Stromal cell of bone marrow (primary cell): ENCODE measurements at places on chromosomes 6 and 20.
A peak's percentile ranks its signal among the peaks of the same experiment; 100 is the strongest.

- no peak for DNase-seq
These were observed 81.0 kb upstream of the FLRT3 start for GRCh38 chr20:14418376-14418775.

DNA sequence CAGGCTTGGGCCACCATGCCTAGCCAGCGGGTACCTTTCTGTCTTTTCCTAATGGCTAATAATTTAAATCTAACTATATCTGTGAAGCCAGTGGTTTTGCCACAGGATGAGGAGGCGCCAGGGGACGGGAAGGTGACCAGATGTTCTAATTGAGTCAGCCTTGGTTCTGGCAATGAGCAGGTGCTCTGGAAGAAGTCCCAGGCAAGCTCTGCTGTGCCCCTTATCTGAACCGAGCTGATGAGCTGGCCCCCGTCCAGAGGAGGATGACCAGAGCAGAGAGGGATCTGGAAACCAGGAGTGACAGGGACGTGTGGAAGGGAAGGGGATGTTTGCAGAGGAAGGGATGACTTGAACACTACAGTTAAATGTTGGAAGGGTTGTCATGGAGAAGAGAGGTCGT is 46.7 kb downstream of the SLC35D3 start:
- DNase-seq, result no peak

DNA sequence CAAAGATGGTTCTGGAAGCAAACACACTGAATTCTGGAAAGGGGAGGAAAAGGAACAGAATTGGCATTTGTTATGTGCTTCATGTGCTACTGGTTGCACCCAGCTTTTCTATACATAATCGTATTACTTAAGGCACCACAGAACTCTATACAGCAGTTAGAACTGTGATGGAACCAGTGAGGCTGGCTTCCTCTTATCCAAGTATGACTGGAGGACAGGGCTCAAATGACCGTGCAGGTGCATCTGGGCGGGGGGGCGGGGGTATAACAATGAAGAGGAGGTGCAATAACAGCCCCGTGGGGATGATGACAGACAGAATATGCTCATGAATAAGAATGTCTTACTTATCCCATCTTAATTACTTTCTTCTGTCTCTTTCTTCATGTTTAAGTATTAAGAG is 144.2 kb downstream of the BTBD9 start:
- DNase-seq, result no peak

DNA sequence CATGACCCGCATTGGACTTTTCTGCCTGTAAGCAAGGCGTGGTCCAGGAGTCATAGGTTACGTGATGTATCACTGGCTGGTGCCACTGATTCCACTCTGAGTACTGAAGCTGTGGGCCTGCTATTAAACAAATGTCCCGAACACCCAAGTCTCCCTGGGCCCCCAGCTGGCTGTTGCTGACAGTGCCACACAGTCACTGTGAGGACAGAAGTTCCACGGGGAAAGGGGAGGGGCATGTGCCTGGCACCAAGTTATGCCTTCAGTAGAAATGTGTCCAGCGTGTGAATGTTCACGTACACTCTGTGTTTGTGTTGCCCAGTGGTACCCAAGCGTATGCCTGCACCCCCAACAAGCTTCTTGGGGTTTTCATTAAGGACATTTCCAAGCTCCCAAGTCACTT is 171.4 kb upstream of the QKI start:
- no peak for DNase-seq

DNA sequence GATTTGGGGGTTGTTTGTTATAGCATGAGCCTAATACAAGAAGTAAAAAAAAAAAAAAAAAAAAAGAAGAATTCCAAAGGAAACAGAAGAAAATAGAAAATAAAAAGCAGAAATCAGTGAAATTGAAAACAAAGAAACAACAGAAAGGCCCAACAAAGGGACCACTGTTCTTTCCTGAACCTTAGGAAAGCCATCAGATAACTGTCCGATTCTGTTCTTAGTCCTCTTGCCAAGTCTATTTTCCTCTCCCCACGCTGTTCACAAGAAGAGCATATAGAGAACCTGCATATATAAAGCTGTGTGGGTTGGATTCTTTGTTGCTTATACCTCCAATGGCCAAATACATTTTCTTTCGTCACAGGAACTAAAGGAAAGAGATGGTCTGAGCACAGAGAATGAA is 38.0 kb upstream of the IPCEF1 start:
- DNase-seq, result no peak

GRCh38 chr20:56171087-56172012 is 77.2 kb upstream of the MC3R start:
- no peak for DNase-seq

- DNase-seq, result no peak
These were observed 71.1 kb downstream of the SLC24A3 start for GRCh38 chr20:19283490-19284025.

- peak; percentile 24 for DNase-seq
These were observed 42.3 kb downstream of the MOCS1 start for GRCh38 chr6:39891976-39892375.

- DNase-seq, result no peak
These were observed 58.8 kb downstream of the BMP6 start for GRCh38 chr6:7784706-7785105.

DNA sequence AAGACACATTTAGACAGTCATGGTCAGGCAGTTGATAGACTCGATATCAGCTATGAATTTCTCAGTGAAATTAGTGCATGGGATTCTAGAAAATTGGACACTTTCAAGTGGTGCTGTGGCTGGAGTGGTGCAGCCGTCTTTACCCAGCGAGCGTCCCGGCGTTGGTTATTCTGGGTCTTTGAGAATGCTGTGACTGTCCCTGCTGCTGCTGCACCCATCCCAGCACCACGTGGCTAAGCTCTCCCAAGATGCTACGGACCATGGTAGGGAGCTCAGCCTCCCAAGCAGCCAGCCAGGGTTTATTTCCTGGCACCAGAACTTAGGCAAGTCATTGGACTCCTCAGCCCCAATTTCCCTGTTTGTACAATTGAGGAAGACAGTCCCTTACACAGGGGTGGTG is 147.2 kb upstream of the RPS6KA2 start:
- DNase-seq, result no peak

- DNase-seq, result no peak
These were observed 23.8 kb upstream of the FAM50B start for GRCh38 chr6:3825331-3825831.

- no peak for DNase-seq
These were observed 74.7 kb downstream of the ZHX3 start for GRCh38 chr20:41242807-41243206.

- DNase-seq, result no peak
These were observed 333.9 kb downstream of the TBC1D32 start for GRCh38 chr6:121000381-121000780.

DNA sequence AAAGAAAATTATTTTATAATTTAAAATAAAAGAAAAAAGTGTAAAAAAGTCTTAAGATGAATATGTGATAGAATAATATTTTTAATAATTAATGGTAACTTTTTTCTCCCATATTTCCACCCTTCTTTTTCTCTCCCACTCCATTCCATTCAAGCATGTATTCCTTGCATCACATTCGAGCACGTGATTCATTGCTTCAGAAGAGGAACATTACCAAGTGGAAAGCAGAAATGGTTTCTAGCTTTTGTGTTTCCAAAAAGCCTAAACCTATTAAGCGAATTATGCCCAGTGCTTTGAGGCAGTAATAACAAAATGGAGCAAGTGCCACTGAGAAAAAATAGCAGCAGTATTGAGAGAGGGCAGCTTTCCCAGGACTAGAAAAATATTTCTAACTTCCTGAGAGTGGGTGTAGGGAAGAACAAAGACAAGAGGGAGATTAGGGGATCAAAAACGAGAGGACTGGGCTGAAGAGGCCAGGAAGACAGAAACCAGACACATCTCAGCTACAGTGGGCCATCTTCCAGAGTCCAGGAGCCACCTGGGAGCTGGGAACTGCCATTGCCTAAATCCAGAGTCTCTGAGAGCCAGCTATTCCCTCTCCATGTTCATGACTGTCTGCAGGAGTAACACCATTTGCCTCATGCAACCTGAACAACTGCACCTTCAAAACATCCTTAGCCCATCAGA is 15.0 kb upstream of the AKIRIN2 start:
- no peak for DNase-seq

DNA sequence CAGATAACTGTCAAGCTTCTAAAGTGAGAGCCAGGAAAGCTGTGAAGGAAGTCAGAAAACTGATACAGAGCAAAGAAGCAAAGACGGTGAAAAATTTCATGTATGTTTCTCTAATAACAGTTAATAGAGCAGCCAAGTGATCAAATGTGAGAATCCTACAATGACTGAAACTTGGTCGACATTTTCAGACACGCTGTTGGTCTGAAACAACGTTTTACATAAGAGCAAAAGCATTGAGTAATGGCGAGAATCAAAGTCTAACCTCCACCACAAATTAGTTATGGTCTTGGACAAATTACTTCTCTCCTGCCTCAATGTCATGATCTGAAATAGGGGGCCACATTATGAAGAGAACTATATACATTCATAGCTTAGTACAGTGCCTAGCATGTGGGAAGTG is 3.3 kb downstream of the MKKS start:
- DNase-seq, result no peak

- DNase-seq, result no peak
These were observed 8.1 kb upstream of the UBR2 start for GRCh38 chr6:42555477-42556457.

- DNase-seq, result peak; percentile 3
These were observed 52.1 kb downstream of the RNASET2 start for GRCh38 chr6:166904101-166904746.

- peak; percentile 57 for DNase-seq
These were observed 39.2 kb downstream of the DYNLT1 start for GRCh38 chr6:158605266-158605878.

DNA sequence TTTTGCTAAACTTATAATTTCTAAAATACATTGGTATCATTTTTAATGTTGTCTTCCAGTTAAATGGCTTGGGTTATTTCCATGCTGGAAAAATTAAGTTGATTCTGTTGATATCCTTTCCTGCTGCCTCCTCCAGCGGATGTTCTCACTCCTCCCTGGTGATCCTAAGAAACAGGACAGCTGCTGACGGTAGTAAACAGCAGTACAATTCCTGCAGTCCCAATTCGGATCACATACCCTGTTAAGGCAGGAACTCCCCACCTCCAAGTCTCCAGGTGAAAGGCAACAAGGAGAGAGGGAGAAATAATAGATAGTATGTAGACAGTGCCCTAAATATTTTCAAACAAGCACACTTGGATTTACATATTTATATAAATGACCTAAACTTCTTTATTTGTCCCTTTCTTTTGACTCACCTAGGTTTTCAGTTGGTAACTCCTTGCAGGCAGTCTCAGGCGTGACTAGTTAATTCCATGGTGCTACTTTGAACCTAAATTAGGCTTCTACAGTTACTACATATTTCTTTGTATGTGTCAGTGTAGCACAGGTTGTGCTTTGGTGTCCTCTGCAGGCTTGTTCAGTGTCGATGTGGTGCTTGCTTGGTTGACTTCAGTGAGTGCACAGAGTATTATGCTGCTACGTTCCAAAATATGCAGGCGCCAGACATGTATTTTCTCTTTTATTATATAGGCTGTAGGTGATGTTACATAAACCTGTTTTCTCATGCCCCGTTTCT is 126.0 kb downstream of the ADGRB3 start:
- DNase-seq, result no peak

DNA sequence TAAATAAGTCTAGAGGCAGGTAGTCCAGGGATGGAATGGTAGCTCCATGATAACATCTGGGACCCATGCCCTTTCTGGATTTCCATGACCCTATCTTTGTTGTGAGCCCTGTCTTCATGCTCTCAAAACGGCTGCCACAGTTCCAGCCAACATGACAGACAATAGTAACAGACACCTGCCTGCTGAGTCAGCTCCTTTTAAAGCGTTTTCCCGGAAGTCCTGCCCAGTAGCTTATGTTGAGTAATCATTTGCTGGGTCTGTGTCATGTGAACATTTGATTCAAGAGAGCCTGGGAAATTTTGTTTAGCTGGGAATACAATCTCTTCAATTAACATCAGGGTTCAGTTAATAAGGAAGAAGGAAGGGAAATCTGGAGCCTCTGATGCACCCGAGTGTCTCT is 262.2 kb upstream of the SULF2 start:
- no peak for DNase-seq

GRCh38 chr20:1282966-1283365 is 16.9 kb downstream of the SNPH start:
- no peak for DNase-seq

DNA sequence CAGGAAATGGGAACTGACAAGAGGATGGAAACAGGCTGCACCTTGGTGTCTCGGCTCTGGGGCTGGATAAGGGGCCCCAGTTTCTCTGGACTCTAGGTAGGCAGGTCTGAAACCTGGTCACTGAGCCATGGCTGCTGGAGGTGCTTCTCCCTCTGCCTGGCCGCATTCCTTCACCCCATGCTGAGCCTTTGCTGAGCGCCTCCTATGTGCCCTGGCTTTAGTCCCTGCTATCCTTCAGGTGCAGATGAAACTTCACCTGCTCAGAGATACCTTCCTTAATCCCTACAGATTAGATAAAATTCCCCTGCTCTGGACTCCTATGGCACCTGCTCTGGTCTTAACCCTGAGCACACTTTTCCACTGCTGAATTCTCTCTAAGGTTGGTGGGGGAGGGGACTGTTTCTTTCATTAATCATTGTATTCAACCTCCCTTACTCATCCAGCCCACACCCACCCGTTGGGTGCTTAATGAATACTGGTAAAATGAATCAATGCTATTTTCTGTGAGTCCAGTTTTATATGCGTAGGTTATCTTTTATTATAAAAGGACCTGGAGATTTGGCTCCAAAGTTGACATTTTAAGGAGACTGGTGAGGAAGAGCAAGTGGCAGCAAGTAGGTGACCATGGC is 19.3 kb downstream of the MYLK4 start:
- DNase-seq, result no peak

- no peak for DNase-seq
These were observed 86.3 kb downstream of the SLC22A23 start for GRCh38 chr6:3370361-3371221.

GRCh38 chr6:122709922-122710512 is 69.5 kb upstream of the FABP7 start:
- no peak for DNase-seq

GRCh38 chr6:37116326-37116725 is 53.6 kb upstream of the PIM1 start:
- DNase-seq, result no peak

- no peak for DNase-seq
These were observed 511.0 kb downstream of the CDKAL1 start for GRCh38 chr6:21045135-21045700.

DNA sequence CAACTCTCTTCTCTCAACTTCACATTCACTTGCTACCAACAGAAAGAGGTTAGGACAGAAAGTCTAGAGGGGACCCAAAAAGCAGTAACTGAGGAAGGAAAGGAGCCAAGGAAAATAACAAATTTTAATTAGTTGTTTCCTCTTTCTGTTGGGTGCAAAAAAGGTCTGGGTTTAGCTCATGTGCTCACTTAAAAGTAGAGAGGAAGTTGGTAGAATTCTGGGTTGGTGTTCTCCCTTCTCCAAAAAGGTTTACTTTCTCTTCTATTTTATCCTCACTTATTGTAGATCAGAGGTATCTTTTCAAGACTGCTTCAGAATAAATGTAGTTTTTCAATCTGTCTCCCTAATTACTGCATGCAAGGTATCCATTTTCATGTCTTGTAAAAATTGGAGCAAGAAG is 42.8 kb downstream of the MAP3K7 start:
- DNase-seq, result no peak

DNA sequence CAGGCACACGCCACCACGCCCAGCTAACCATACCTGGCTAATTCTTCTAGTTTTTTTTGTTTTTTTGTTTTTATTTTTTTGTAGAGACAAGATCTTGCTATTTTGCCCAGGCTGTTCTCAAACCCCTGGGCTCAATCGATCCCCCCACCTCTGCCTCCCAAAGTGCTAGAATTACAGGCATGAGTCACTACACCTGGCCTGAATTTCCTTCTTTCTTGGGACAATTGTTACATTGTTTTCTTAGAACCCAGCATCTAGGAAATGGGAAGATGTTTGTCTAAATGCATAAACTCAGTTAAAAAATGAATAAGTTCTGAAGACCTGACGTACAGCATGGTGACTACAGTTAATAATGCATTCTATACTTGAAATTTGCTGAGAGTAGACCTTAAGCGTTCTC is 10.8 kb upstream of the AGPAT4 start:
- DNase-seq, result no peak
